Kidney epithelial cell (primary cell): ENCODE measurements at places on chromosomes 2 and 18. TPM values are rescaled to one million over a fixed set of nuclear protein-coding genes. Genes with fewer than 3 reads are reported as not detected.

DIPK1C gene
- not detected in 2 replicates for total RNA-seq

LHCGR gene
- total RNA-seq, result not detected in 2 replicates

MGAT4A gene
- total RNA-seq, result 3.2 and 5.8 TPM in 2 replicates

KIF1A gene
- total RNA-seq, result 178 and 203 TPM in 2 replicates

MYOM1 gene
- 0.04 and 0.34 TPM in 2 replicates for total RNA-seq

MOGAT1 gene
- total RNA-seq, result not detected in 2 replicates

LRRTM4 gene
- not detected in 2 replicates for total RNA-seq

CXCR2 gene
- not detected in 2 replicates for total RNA-seq

SIX3 gene
- total RNA-seq, result not detected in 2 replicates

SPDYA gene
- total RNA-seq, result 0.34 TPM in 1 of 2 replicates, not detected in the other

HOXD11 gene
- total RNA-seq, result 5.4 and 16.3 TPM in 2 replicates

PAX3 gene
- total RNA-seq, result not detected in 2 replicates

TUBA4A gene
- total RNA-seq, result 78.7 and 116 TPM in 2 replicates

PSD4 gene
- total RNA-seq, result 12.1 and 13.9 TPM in 2 replicates

GKN1 gene
- 0.25 TPM in 1 of 2 replicates, not detected in the other for total RNA-seq

NLRC4 gene
- total RNA-seq, result not detected in 2 replicates

LYPD6 gene
- 3.4 and 3.7 TPM in 2 replicates for total RNA-seq

IL1R2 gene
- total RNA-seq, result 0.50 TPM in 1 of 2 replicates, not detected in the other

SRSF7 gene
- total RNA-seq, result 67.6 and 73.8 TPM in 2 replicates

SESTD1 gene
- total RNA-seq, result 10.5 and 17.9 TPM in 2 replicates

C2orf81 gene
- 3.0 and 4.3 TPM in 2 replicates for total RNA-seq

TMEM131 gene
- total RNA-seq, result 16.4 and 16.8 TPM in 2 replicates

GTF2A1L gene
- total RNA-seq, result 0.67 TPM in 1 of 2 replicates, not detected in the other

CAVIN2 gene
- total RNA-seq, result 0.21 and 0.62 TPM in 2 replicates

SALL3 gene
- 2.1 TPM in 2 replicates for total RNA-seq

ERFE gene
- total RNA-seq, result 106 and 113 TPM in 2 replicates

SKA1 gene
- total RNA-seq, result 4.1 and 5.1 TPM in 2 replicates

OSBPL1A gene
- total RNA-seq, result 18.3 and 21.4 TPM in 2 replicates

PLEKHM3 gene
- total RNA-seq, result 6.3 and 11.2 TPM in 2 replicates

CRACDL gene
- 1.4 TPM in 2 replicates for total RNA-seq

ZNF385B gene
- total RNA-seq, result 0.25 TPM in 1 of 2 replicates, not detected in the other

CPLX4 gene
- not detected in 2 replicates for total RNA-seq

CAB39 gene
- 57.8 and 59.8 TPM in 2 replicates for total RNA-seq

ARHGAP15 gene
- not detected in 2 replicates for total RNA-seq

INO80B gene
- total RNA-seq, result 20.6 and 31.3 TPM in 2 replicates

GREB1 gene
- 2.8 and 4.8 TPM in 2 replicates for total RNA-seq

IL36G gene
- not detected in 2 replicates for total RNA-seq

CDK15 gene
- 0.21 TPM in 2 replicates for total RNA-seq
